Hematopoietic multipotent progenitor cell treated with erythropoietin and hydrocortisone succinate and interleukin-3 and kit ligand, for 8 days (in vitro differentiated cells): ENCODE measurements at places on chromosomes 3 and 15.

- DNase-seq, result no peak
Observed at GRCh38 chr3:143482106-143483088, 362.8 kb downstream of the CHST2 start.

GRCh38 chr3:30913176-30913575 is 18.7 kb upstream of the GADL1 start:
- no peak for DNase-seq

DNA sequence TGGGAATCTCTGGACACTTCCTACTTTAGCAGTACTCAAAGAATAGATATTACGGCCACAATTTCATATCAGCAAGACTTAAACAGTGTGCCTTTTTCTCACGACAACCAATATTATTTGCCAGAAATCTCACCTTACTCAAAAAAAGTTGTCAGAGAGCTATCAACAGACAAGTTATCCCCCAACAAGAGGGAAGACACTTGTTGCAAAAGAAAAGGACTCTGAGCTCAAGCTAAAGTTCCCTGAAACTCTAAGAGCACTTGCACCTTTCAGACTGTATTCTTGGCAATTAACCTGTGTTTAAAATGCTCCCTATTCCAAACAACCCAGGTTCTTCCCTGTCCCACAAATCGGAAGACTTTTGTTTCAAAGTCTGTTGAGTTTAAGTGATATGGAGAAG is 4.5 kb downstream of the LRIG1 start:
- DNase-seq, result no peak

DNA sequence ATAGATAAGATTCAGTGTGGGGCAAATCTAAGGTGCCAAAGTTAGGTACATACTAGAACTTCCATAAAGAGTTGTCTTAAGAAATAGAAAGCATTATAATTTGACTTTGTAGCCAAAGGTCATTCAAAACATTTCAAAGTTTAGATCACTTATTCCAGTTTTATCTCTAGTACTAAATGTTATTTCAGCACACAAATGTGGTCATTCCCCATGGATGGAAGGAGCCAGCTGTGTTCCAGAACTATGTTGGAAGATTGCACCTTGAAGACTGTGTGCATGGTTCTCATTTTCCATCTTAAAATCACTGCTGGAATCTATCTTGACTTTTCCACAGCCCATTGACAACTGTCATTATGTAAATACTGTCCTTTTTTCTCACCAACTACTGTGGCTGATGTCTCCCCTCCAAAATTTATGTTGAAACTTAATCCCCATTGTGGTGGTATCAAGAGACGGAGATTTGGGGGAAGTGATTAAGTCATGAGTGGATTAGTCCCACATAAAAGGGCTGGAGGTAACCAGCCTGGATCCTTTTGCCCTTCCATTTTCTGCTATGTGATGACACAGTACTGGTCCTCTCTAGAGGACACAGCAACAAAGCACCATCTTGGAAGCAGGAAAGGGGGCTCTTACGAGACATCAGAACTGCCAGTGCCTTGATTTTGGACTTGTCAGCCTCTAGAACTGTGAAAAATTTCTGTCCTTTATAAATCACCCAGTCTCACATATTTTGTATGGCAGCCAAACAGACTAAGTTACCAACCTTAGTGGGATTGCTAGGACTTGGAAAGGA is 24.0 kb downstream of the TGFBR2 start:
- DNase-seq, result no peak

DNA sequence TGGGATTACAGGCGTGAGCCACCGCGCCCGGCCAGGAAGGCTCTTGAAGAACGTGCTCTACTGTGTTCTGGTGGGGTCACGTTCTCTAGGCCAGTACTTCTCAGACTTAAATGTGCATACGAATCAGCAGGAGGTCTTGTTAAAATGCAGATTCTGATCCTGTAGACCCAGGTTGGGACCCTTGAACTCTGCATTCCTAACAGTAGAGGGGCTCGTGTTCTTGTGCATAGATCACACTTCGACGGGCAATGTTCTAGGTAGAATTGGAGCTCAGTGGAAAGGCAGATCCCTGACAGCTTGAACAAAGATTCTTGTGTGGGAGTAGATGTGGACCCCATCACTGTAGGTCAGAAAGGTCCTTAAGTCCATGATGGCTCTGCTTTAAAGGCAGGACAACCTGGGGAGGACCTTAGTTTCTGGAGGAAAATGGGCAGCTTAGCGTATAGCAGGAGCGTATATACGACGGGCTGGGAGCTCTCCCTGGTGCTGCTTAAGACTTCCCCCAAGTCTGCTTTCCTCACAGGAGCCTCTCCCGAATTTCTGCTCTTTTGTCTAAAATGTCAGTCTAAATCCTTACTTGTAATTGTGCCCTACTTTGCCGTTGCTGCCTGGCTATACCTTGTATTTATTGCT is 16.9 kb upstream of the FAM81A start:
- no peak for DNase-seq

DNA sequence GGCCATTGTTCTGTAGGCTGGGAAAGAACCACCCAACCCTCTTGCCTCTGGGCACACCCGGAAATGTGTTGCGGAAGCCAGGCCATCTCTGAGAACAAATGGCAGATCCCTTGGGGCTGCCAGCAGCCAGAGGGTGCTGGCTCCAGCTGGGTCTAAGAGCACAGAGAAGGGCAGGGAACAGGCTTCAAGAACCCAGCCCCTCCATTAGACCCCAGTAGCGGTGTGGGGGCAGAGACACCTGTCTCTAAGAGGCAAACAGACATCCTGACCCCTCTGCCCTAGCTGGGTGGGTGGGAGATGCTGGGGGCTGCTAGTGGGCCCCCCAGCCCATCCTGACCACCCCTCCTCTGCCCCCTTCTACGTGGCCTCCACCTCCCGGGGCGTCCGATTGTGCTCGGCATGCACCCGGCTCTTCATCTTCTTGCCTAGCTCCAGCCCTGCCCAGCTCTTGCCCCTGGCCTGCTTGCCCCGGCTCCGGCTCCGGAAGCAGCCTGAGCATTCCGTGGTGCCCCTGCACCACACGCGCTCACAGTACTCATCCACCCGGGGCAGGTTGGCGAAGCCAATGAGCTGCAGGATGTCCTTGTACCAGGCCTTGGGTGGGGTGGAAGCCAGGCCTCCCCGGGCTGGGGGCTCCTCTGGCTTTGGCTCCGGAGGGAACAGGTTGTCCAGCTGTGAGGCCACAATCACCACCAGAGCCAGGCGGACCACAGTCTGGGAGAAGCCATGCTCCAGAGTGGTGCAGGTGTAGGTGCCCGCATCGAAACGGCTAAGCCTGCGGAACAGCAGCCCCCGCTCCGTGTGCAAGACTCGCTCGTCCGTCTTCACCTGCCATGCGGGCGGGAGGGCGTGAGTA is 9.4 kb downstream of the SEMA3G start:
- no peak for DNase-seq

DNA sequence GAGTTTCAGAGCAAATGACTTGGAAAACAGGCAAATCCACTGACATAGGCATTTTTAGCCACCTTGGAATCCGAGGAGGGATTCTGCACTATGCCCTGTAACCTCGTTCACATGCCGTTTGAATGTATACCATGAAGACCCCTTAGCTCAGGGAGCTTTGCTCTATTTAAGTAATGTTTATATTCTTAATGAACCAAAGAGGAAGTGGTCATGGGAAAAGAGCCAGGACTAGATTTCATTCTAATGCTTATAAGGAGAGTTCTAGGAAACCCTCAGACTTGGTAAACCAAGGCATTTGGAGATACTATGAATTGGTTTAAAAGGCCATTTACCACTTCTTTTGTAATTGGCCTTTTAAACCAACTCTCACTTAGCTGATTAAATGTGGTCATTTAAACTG is 178.9 kb downstream of the IGF1R start:
- no peak for DNase-seq

GRCh38 chr15:59501597-59501996 is 63.6 kb downstream of the FAM81A start:
- peak; percentile 46 for DNase-seq

DNA sequence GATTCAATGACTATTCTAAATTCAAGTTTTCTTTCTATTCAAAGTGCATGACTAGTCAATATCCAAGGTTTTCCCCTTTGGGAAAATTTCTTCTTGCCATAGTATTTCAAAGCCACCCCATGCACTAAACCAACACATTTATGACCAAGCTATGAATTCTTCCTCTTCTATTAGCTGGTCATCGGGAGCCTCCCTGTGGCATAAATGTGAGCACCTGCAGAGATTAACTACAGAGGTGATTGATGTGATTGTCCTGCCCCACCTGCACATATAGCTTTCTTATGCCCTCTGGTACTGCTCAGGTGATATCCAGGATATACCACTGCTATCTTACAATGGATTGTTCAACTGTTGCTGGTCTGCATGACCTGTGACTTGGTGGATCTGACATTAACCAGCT is 694.9 kb downstream of the ZBBX start:
- DNase-seq, result no peak

DNA sequence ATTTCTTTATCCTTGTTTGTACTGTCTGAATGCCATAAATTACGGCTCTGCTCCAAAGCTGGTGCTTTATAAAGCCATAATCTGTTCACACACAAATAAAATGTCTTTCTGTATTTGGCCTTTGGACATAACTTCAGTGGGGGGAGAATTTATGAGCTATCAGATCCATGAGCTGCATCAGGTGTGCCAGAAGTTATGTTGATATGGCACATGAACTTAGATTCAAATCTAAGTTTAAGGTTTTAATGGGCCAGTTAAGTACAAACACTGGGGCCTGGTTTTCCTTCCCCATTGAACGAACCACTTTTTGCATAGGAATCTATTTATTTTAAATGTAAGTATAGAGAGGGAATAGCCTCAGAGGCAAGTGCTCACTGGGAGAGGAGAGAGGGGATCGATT is 239.9 kb downstream of the NFKBIZ start:
- DNase-seq, result no peak

GRCh38 chr15:92682741-92683510 is 27.4 kb upstream of the FAM174B start:
- DNase-seq, result no peak

DNA sequence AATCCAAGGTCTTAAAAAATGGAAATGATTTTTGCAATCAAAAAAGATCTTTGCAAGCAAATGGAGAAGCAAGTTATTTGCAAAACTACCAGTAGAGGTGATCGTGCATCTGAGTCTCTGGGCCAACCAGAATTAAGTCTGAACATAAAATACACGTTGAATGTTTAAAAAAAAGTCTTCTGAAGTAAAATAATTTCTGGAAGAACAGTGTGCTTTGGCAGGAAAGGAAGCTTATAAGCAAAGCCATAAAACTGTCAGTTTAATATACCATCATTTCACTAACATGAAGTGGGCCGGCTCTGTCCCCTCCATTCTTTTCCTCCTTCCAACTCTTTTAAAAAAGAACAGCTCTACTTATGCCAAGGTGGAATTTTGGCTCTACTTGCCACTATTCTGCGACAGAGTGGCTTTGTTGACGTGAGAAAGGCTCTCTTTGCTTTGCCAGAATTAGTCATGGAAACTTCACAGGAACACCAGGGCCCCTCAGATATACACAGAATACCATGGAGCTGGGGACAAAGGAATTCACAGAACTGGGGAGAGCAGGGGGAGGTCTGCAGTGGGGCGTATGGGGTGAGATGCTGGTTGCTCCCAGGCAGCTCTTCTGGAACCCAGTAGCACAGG is 29.8 kb downstream of the FSTL1 start:
- no peak for DNase-seq

- no peak for DNase-seq
Observed at GRCh38 chr3:25427563-25427941, 511 bp upstream of the RARB start.

GRCh38 chr15:90701048-90701447 is 16.1 kb upstream of the BLM start:
- no peak for DNase-seq

GRCh38 chr3:148643389-148643840 is 54.3 kb upstream of the AGTR1 start:
- DNase-seq, result no peak

GRCh38 chr15:52466134-52466701 is 62.5 kb downstream of the MYO5A start:
- DNase-seq, result no peak

DNA sequence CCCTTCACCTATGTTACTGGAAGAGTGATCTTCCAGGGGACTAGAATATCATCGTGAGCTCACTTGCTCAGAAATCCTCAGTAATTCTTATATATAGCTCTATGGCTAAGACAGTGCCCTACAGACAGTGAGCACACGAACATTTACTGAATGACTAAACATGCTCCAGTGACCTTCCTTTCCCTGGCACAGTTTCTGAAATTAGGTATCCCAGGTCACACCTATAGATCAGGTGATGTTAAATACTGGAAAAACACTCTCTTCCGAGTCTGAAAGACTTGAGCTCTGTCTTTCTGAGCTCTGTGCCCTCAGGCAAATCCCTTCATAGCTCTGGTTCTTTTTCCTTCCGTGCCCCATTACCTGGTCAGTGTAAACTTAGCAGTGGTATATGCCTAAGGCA is 239.4 kb upstream of the LRIG1 start:
- DNase-seq, result no peak

DNA sequence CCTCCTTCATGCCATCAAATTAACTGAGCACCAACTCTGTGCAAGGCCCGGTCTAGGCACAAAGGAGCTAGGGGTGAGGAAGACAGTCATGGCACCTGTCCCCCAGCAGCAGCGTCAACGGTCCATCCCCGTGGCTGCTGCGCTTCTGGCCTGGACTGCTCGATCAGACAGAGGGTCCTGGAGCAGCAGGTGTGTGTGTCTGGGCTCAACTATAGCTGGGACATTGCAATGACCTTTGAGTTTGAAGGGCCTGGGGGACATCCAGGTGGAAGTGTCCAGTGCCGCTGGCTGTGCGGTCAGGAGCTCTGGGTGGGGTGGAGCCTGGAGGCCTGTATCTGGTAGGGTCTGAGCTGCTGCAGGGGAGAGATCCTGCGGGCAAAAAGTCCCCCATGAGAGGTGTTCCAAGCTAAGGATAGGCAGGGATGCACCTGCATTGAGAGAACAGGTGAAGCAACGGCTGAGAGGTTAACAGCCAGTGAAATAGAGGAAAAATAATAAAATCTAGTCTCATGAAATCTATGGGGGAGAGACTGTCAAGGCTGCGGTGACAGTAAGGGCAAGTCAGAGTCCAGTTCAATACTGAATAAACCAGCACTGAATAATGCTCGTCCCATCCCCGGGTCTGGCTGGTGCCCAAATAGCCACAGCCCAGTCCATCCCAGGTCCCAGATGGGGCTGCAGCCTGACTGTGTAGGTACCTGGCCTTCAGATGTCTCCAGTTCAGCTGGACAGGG is 25.4 kb upstream of the SLC41A3 start:
- no peak for DNase-seq

DNA sequence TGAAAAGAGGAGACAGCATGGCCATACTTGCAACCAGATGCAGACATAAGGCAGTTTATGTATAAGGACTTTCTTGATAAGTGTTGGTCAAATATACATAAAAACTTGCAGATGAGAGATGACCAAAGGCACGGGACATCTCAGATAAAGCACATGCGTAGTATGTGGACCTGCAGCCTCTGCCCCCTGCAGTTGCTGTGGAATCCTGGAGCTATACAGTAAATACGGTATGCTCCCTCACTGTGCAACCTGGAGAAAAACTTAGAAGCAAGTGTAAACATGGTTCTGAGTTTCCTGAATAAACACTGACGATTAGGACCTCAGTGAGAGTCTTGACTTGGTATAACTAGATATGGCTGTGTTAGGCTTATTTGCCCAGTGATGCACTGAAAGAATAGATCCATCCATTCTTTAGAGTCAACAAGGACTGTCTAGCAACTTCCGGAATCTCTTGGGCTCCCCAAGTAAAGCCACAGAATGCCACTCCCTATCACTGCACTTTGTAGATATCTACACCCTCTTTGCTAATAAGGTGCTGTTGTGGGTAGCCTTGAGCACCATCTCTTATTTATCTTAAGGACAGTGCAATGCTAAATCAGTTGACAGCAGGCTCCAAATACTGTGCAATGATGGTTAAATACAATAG is 40.2 kb downstream of the GJD2 start:
- DNase-seq, result peak; percentile 88

GRCh38 chr3:59482684-59483083 is 432.9 kb upstream of the CFAP20DC start:
- no peak for DNase-seq
